ENCODE measurements at places on chromosomes 3 and 15.

GRCh38 chr3:68915973-68916372 lies 16.4 kb downstream of the TAFA4 start:
- no peak for DNase-seq

DNA sequence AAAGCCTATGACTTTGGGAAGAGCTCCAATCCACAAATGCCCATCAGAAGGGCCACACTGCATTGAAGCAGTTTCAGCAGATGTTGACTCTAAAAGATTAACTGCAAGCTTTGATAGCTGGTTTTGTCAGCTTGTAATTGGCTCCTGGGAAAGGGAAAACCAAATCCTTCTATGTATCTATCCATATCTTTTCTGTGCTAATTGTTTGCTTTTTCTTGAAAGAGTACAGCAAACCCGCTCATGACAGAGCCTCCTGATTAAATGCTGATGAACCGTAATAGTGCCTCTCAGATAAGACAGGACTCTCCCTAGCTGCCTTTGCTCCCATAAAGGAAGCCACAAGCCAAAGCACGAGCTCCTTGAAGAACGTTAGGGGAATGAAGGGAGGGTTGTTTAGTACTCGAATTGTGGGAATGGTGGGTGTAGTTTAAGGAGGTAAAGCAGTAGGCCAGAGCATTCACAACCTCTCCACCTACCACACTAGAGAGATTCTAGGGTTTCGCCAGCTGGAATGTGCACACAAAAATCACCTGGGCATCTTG lies 33.6 kb upstream of the LRIG1 start:
- no peak for DNase-seq

DNA sequence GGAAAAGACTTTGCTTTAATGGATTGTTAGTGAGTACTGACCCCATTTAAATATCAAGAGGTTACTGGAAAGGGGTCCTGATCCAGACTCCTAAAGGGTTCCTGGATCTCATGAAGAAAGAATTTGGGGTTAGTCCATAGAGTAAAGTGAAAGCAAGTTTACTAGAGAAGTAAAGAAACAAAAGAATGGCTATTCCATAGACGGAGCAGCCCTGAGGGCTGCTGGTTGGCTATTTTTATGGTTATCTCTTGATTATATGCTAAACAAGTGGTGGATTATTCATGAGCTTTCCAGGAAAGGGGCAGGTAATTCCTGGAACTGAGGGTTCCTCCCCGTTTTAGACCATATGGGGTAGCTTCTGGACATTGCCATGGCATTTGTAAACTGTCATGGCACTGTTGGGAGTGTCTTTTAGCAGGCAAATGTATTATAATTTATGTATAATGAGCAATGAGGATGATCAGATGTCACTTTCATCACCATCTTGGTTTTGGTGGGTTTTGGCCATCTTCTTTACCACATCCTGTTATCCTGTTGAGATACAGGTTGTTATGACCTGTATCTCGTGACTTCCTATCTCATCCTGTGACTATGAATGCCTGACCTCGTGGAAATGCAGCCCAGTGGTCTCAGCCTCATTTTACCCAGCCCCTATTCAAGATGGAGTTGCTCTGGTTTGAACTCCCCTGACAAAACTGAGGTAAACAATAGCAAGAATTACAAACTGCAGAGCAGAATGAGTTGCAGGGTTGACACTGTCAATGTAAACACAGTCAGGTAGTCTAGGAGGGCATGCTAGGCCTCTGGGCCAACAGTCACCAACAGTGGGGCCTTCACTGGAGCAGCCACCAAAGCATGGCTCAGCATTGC lies 10.3 kb upstream of the GPR160 start:
- DNase-seq: no peak

DNA sequence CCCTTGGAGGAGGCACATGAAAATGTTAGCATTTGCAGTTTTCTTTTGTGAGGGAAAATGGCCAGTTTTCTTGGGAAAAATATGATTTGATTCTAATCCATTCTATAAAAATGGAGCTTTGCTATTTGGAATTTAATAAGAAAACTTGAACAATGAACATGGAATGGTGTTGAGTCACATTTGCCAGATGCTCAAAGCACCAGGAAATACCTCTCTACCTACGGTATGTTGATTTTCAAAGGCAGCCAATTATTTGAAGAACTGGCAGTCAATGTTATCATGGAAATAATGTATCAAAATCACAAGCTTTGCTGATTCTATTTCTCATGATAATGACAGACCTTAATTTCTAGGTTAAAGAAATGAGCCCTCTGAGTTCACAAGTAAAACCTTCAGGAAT lies 14.9 kb downstream of the NME9 start:
- no peak for DNase-seq

- no peak for DNase-seq
Observed at GRCh38 chr3:148021381-148021780, 612.2 kb downstream of the ZIC1 start.

DNA sequence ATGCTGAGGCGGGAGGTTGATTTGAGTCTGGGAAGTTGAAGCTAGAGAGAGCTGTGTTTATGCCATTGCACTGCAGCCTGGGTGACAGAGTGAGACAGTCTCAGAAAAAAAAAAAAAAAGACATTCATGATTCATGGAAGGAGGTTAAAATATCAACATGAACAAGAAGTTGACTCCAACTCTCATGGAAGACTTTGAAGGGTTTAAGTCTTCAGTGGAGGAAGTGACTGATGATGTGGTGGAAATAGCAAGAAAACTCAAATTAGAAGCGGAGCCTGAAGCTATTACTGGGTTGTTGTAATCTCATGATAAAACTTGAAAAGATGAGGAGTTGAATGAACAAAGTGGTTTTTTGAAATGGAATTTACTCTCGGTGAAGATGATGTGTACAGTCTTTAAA lies 491.8 kb downstream of the SQOR start:
- no peak for DNase-seq

DNA sequence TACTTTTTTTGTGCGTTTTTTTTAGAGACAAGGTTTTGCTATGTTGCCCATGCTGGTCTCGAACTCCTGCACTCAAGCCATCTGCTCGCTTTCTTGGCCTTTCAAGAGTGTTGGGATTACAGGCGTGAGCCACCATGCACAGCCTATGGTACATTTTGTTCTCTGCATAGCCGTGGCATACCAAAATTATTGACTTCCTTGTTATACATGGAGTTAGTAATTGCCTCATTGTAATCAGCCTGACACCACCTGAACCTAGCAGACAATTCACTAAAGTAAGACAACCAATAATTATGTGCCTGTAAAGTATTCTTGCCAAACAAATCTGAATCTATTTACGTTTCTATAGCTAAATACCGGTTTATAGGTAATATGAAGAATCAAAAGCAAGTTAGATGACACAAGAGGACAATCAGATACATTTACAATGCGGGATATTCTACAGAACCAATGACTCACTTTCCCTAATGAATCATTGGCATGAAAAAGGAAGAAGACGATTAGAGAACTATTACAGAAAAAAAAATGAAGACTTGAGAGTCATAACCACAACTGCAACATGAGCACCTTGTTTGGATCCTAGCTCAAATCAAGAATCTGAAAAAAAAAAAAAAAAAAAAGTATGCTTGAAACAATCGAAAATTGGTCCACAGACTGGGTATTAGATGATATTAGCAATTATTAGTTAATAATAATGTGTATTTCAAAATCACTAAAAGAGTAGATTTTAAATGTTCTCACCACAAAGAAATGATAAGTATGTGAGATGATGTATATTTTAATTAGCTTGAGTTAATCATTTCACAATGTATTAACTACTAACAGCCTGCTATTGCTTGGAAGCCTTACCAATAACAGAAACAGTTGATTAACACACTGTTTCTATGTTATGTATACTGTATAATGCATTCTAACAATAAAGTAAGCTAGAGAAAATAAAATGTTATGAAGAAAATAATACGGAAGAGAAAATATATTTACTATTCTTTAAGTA lies 7.1 kb downstream of the GUCA1C start:
- DNase-seq: no peak

- DNase-seq: no peak
Observed at GRCh38 chr3:150826466-150827282, 63.7 kb upstream of the SIAH2 start.

GRCh38 chr3:13346481-13347389 lies 73.4 kb downstream of the NUP210 start:
- DNase-seq: no peak

DNA sequence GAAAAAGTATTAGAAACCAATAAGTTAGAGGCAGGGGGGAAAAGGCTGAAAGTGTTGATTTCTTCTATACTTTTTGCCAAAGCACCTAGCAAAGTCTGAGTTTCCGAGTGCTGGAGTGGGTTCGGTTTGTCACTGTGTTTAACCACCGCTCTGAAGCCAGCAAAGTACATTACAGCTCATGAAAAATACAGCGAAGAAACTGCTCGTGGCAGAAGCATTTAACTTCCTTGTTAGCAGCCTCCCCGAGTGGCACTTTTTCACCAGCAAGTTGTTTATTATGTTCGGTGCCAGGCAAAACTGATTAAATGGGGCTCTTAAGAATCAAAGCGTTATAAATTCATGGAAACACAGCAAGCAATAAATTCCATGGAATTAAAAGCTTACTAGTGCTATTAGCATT lies 313.6 kb downstream of the FOXP1 start:
- DNase-seq: no peak

GRCh38 chr15:41775651-41776050 lies 1.4 kb downstream of the MAPKBP1 start:
- DNase-seq: no peak

GRCh38 chr3:14518893-14519292 lies 21.2 kb downstream of the GRIP2 start:
- DNase-seq: no peak

DNA sequence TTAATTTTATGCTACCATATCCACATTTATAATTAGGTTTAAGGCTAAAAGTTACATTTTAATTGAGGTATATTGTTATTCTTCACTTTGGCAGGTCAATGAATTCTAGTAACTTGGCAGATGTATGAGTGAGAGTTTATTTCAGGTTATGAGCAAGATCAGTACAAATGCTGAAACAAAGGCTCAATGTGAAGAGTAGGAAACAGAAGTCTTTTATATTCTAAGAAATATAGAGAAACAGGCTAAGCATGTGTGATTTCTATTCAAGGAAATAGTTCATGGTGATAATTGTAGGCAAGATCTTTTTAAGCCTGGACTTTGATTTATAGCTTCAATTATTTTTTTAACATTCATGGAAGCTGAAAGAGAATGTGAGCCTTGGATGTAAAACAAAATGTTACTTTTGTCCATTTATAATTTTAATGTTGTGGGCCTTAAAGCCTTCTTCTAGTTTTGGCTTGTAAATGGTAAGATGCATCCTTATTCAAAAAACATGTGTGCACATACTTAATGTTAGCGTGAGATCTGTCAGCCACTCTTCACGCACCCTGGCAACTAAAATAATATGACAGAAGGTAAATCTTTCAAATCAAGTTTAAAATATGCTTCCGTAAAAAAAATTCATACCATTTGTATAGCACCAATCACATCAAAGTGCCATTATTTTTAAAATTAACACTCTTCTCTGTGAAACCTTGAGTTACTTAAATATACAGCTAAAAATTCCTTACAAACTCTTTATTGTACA lies 22.8 kb upstream of the OSTN start:
- DNase-seq: no peak

DNA sequence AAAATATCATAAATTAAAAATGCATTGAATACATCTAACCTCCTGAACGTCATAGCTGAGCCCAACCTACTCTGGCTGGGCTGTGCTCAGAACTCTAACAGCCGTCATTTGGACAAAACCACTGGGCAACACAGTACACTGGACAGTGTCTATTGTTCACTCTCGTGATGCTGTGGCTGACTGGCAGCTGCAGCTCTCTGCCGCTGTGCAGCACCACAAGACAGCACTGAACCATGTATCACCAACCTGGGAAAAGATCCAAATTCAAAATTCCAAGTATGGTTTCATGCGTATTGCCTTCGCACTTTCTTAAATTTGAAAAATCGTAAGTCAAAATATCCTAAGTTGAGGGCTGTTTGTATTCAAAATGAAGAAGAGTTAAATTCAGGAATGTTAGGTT lies 145.1 kb upstream of the CNTN4 start:
- DNase-seq: no peak

Measured in right cardiac atrium (tissue), 5 donors.